ENCODE measurements at places on chromosomes 4 and X.

DNA sequence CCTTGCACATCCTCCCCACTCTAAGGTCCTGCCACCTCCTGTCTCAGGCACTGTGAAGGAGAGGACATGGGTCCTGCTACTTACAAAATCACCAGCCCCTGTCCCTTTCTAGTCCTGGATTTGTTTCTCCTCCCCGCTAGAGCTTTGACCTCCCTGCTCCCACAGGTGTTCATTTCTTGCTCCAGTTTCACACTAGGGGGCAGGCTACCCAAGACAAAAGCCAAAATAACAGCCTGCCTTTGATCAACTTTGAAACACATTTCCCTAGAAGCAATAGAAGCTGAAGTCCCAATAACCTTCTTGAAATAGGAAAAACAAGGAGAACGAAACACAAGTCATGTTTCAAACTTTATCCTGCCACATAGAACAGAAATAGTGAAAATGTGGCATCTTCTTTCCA lies 164.4 kb downstream of the QDPR start:
- DNase-seq, result no peak

- no peak for DNase-seq
Measured at GRCh38 chrX:2577844-2578466, 77.2 kb upstream of the DHRSX start.

GRCh38 chr4:185945252-185945651 lies 123.7 kb upstream of the TLR3 start:
- no peak for DNase-seq

GRCh38 chr4:127445471-127445870 lies 187.3 kb upstream of the INTU start:
- no peak for DNase-seq

GRCh38 chr4:24856586-24856985 lies 56.3 kb downstream of the CCDC149 start:
- DNase-seq, result no peak
